ENCODE measurements at places on chromosomes 12 and 14.

- no peak for DNase-seq
Measured at GRCh38 chr14:60986500-60986899, 5.5 kb downstream of the SLC38A6 start.

- DNase-seq, result no peak
Measured at GRCh38 chr12:106495354-106495965, 87.3 kb upstream of the RFX4 start.

GRCh38 chr12:107832441-107832840, 57.9 kb downstream of the ASCL4 start:
- DNase-seq, result no peak

DNA sequence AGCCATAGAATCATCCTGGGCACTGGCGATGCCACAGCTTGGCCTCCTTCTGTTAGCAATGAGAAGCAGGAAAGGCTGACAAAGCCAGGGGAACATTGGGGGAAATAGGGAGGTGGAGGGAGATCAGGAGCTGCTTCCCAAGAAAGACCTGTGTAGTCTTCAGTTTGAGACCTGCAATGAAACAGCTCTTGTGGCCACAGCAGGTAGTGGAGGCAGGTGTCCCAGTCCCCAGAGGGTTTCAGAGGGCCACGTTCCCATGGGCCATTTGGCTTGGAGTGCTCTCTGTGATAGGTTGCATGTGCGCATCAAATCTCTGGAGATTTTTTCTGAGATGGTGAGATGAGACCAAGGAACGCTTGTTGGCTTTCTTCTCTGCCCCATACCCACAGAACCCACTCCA, 14.4 kb upstream of the OR6S1 start:
- DNase-seq, result no peak

- DNase-seq, result no peak
Measured at GRCh38 chr12:67137256-67137655, 131.9 kb upstream of the CAND1 start.

DNA sequence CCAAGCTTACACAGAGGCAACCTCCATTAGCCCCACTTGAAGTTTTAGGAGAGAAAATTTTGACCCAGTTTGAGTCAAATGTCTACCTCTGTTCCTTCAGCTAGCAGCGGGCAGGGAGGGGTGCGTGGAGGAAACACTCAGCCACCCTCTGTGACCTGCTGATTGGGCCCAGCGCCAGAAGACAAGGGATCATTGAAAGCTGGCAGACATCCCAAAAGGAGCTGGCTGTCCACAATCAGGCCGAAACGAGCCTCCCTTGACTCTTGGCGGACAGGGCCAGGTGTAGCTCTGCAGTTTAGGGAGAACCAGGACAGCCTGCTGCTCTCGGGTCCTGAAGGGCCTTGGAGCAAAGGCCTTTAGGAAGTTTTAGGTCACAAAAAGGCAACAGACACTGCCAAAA, 41.3 kb downstream of the CD9 start:
- DNase-seq, result peak; percentile 49

GRCh38 chr14:98197933-98198332, 1074.1 kb downstream of the BCL11B start:
- no peak for DNase-seq

GRCh38 chr12:105671720-105672119, 341.2 kb downstream of the C12orf75 start:
- no peak for DNase-seq

DNA sequence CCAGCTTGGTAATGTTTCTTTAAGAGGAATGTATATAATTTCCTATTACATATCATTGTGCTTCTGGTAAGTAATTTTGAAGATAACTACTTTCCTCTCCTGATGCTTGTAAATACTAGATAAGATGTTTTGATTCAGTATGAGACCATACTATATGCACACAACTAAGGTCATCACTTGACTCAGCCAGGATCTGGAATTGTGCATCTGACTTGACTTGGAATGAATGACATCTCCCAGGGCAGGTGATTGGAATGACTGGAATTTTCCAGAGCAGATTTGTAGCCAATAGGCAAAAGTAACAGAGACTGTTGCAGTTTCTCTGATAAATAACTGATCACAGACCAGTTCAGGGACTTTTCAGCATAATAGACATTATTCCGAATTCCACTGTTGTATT, 11.1 kb downstream of the BEST3 start:
- no peak for DNase-seq

DNA sequence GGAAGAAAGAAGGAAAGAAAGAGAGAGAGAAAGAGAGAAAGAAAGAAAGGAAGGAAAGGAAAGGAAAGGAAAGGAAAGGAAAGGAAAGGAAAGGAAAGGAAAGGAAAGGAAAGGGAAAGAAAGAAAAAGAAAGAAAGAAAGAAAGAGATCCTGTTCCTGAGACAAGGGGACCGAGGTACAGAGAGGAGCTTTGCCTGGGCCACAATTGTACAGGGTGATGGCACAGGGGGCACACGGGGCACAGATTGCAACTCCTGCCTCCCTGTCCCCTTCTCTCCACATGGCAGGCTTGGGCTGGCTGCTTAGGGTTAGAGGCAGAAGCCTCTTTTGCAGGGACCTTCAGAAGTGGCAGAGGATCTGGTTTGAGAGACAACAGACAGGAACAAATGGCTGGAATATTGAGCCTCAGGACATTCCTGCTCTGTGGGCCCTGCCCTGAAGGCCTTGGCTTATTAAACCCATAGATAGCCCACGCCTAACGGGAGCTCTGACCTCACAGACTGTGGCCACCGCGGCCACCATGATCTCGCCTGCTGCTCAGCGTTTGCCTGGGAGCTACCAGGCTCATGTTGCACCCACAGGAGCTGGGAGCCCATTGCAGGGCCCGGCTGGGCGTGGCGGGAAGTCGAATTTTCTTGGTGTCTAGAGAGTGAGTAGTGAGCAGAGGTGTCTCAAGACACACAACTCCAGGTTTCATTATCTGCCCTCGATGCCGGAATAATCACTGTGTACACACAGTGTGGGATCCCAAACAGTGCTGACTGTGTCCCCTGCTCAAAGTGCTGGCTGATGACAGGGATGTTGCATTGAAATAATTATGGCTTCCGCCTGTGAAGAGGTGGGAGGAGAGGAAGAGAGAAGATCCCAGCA, 147.9 kb upstream of the NCOR2 start:
- no peak for DNase-seq

DNA sequence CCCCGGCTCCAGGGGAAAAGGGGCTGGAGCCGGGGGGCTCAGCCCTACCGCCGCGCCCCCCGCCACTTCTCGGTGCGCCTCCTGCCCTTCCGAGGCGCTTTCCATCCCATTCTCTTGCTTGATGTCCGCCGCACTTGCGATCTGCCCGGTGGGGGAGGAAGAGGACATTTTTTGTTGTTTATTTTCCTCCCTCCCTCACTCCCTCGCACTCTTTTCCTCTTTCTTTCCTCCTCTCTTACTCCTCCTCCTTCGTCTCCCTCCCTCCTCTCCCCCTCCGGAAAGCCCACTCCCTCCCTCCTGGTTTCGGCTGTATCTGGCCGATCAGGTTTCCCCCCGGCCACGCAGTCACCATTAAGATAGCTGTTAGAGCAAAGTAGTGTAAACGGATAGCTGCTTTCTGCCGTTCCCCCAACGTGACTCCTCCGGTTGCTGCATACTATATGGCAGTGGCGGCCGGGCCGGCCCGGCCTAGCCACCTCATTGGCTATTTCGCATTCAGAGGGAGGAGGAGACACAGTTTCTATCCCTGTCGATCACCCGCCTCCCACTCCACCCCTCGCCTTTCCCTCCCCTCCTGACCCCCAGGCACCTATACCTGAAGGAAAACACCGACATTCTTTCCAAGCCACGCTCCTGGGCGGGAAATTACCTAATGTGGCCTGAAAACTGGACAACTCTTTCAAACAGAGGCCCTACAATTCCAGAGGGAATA, at the start of gene SIX4:
SIX4 (minus strand) TSS at position 445 of the 712 bp plus-strand sequence; CDS start at position 168, 277 bp downstream.
- DNase-seq, result peak; percentile 89

DNA sequence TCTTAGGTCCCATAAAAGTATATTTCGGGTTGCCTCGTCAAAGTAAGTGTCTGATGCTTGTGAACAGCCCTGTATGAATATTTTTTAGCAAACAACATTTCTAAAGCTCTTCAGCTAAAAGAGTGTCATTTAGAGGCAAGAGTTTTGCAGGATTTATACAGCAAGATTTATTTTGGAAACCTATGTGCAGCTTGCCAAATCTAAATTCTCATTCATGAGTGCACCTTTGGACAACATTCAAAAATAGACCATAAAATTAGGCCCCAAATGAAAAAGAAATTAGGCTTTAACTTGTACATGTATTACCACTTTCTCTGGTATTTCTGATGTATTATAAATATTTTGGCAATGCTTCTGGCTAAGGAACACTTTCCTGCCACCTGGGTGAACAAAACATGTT, 224.4 kb upstream of the PDZRN4 start:
- DNase-seq, result no peak

GRCh38 chr12:62817556-62818271, 117.2 kb downstream of the PPM1H start:
- no peak for DNase-seq

- DNase-seq, result peak; percentile 11
Measured at GRCh38 chr12:90253674-90254181, 545.1 kb upstream of the ATP2B1 start.

GRCh38 chr12:116133149-116133548, 144.3 kb downstream of the MED13L start:
- DNase-seq, result no peak

GRCh38 chr14:91406451-91406850, 11.2 kb downstream of the CCDC88C start:
- no peak for DNase-seq
